ENCODE measurements at places on chromosomes 12 and 14.

GRCh38 chr12:68327896-68328295, 4.3 kb downstream of the MDM1 start:
- DNase-seq = no peak

GRCh38 chr14:26526137-26526536, 71.7 kb downstream of the NOVA1 start:
- DNase-seq = no peak

GRCh38 chr12:107782067-107782466, 7.6 kb downstream of the ASCL4 start:
- no peak for DNase-seq

GRCh38 chr12:16884056-16884455, 278.1 kb upstream of the LMO3 start:
- no peak for DNase-seq

GRCh38 chr12:76270657-76271358, 77.4 kb downstream of the BBS10 start:
- DNase-seq = no peak

- no peak for DNase-seq
Observed at GRCh38 chr14:24398653-24399446, at the start of gene NYNRIN. Gene NYNRIN, plus strand, starts transcription at chr14:24399003. Its CDS starts 244 bp downstream, at chr14:24399247.

DNA sequence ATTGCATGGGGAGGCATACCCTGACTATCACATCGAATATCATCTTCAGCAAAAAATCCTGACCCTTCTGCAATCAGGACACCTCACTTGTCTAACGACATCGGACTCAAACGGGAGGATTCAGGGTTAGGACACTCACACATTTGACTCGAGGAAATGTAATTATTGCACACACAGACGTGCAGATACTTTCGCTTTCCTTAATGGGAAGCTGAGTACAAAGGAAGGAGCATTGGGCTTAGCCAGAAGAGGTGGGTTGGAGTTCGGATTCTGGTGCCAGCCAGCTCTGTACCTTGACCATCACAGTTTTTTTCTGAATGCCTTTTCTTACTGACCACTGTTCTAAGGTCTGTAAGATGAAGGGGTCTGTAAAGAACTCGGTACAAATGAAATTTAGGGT, 260.4 kb downstream of the GALC start:
- no peak for DNase-seq

DNA sequence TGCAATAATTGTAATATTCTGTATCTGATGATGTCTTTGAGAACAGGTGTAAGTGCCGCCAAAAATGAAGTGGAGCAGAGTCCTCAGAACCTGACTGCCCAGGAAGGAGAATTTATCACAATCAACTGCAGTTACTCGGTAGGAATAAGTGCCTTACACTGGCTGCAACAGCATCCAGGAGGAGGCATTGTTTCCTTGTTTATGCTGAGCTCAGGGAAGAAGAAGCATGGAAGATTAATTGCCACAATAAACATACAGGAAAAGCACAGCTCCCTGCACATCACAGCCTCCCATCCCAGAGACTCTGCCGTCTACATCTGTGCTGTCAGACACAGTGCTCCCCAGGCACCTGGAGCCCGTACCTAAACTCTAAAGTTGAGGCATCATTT, 268.7 kb downstream of the DAD1 start:
- DNase-seq = no peak

DNA sequence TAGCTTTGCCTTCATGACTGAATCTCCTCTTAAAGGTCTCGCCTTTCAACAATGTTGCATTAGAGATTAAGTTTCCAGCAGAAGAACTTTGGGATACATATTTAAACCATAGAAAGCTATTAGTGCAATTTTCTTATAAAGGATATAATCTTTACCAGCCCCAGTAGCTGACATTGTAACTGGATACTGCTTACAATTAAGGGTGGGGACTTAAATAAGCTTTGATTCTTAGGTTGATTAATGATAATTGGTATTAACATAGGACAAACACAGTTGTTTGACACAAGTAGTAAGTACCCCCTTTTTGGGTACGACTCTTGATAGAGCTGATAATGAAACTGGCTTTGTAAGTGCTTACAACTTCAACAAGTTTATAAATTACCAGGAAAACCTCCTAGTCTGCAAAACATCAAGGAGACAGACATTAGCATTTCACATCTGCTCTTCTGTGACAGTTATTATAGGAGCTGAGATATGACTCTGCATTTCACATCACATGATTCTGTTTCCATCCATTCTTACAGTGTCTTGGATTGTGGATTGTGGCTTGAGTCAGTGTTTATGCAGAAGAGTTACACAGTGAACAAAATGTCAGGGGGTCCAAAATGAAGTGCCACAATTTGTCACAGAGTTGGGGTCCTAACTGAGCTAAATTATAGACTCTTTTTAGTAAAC, 249.1 kb upstream of the E2F7 start:
- DNase-seq = no peak

- peak; percentile 78 for DNase-seq
Observed at GRCh38 chr12:64877363-64878004, 53.0 kb downstream of the TBC1D30 start.

GRCh38 chr12:23618718-23619117, 330.8 kb downstream of the SOX5 start:
- DNase-seq = peak; percentile 5

Data from GM12878 (cell line).